ENCODE measurements at places on chromosomes 6 and 20.

GRCh38 chr6:149134511-149134933 is 183.0 kb upstream of the TAB2 start:
- no peak for DNase-seq

- DNase-seq: no peak
These were observed 2.0 kb downstream of the ZNF318 start for GRCh38 chr6:43367245-43367984.

- DNase-seq: no peak
These were observed 301.3 kb upstream of the TCF21 start for GRCh38 chr6:133587546-133588160.

GRCh38 chr6:108407904-108408827 is 113.3 kb downstream of the AFG1L start:
- no peak for DNase-seq

GRCh38 chr6:108560463-108561308 is at the start of gene FOXO3:
Gene FOXO3 (plus strand): TSS chr6:108560917. CDS start chr6:108561209, 292 bp downstream.
- peak; percentile 91 for DNase-seq

DNA sequence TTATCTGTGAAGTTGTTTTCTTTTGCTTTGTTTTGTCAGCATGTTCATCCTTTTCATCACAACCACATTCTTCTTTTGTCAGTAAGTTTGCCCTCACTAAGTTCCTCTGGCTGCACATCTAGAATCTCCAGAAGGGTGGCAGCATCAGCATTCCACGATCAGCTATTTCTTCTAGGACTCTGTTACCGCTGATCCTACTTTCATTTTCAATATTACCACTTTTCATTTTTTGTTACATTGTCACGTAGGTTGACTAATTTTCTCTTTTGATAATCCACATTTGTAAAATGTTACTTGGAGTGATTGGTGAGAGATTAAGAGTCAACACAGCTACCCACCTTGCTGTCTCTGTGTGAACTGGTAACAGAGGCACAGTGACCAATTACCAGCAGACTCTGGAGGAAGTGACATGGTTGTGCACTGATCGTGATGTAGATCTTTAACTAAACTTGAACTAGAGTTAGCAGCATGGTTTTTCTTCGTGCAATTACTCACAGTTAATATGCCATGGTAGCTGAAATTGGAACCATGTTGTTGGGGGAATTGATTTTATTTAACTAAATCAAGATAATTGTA is 307.9 kb upstream of the SLC35B3 start:
- DNase-seq: no peak
